ENCODE measurements at places on chromosomes 3 and 15. TPM values are rescaled to one million over a fixed set of nuclear protein-coding genes. Genes with fewer than 3 reads are reported as not detected.

The SCG3 gene
- not detected for total RNA-seq

The ZNF662 gene
- 0.12 TPM for total RNA-seq

The ZKSCAN7 gene
- 1.7 TPM for total RNA-seq

GRCh38 chr3:181726351-181727330 lies 14.9 kb downstream of the SOX2 start:
- H3K27ac ChIP-seq, result no peak overlapping the region
- H3K36me3 ChIP-seq, result no peaks in the 10 kb centered on the region
- no peaks in the 10 kb centered on the region for H3K4me1 ChIP-seq
- no peak for DNase-seq

GRCh38 chr3:118146658-118147375 lies 887.8 kb downstream of the IGSF11 start:
- no peak overlapping the region for H3K4me3 ChIP-seq
- H3K4me1 ChIP-seq, result no peaks in the 10 kb centered on the region
- H3K27ac ChIP-seq, result no peak overlapping the region
- H3K27me3 ChIP-seq, result no peaks in the 10 kb centered on the region
- no peaks in the 10 kb centered on the region for H3K36me3 ChIP-seq

DNA sequence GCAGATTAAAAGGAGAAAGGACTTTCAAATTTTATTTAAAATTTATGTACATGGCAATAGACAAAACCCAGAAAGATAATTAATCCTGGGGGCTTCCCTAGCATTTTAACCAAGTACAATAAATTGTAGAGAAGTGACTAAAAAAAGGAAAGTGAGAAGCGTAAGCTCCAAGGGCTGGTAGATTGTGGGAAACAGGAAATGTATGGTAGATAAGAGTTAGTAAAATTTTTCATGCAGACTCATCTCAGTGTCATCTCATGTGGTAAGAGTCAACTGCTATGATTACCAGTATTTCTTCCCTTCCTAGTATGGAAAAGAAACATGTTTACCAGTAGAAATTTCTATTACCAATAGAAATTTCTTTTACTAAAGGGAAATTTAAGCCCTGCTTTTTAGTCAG lies 464.3 kb upstream of the AGTR1 start:
- DNase-seq, result no peak
- H3K4me3 ChIP-seq, result no peak overlapping the region
- no peaks in the 10 kb centered on the region for H3K27me3 ChIP-seq
- no peaks in the 10 kb centered on the region for H3K36me3 ChIP-seq
- H3K27ac ChIP-seq, result no peak overlapping the region

DNA sequence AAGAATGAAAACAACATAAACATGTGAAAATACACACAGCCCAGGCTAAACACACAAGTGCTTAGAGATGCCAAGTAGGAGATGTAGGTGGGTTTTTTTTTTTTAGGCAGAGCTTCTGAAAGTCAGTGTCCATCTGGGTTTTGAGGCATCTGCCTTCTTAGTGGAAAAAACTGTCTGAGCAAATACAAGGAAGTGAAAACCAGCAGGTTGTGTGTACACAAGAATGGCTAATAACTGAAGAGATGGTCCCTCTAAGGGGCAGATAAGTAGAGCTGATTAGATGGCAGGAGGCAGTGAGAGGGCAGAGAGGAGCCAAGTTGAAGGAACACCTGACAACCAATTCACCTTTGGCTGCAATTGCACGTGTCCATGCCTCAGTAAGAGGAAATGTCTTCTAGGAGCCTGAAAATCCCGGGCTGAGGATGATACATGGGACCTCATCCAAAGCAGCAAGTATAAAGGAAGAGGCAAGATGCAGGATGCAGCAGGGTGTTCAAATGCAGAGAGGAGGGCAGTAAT lies 34.9 kb downstream of the CYP19A1 start:
- H3K27me3 ChIP-seq, result no peaks in the 10 kb centered on the region
- no peaks in the 10 kb centered on the region for H3K4me1 ChIP-seq
- H3K36me3 ChIP-seq, result no peaks in the 10 kb centered on the region
- no peak for DNase-seq

GRCh38 chr3:50003216-50003615 lies 63.3 kb downstream of the RBM6 start:
- peaks cover 46% of the 10 kb centered on the region for H3K36me3 ChIP-seq
- H3K4me1 ChIP-seq, result no peaks in the 10 kb centered on the region
- H3K27ac ChIP-seq, result no peak overlapping the region
- no peak for DNase-seq
- H3K4me3 ChIP-seq, result no peak overlapping the region

DNA sequence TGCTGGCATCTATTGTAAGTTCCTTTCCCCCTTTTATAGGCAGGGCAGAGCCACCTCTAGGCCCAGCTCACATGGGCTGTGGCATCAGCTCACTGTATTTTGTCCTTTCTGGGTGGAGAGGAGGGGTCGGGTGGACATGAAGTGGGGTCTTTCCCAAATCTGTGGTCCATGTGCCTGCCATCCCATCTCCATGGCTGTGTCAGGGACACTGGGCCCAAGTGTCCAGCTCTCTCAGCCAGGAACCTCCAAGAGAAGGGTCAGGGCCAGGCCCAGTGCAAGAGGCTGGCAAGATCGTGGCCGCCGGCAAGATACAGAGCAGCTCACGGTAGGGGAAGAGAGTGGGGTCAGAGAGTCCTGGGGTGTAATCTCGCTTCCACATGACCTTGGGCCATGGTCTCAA lies 85.3 kb downstream of the PCSK6 start:
- no peaks in the 10 kb centered on the region for H3K27me3 ChIP-seq
- no peak for DNase-seq
- H3K36me3 ChIP-seq, result no peaks in the 10 kb centered on the region
- H3K4me3 ChIP-seq, result no peak overlapping the region
- no peak overlapping the region for H3K27ac ChIP-seq
- no peaks in the 10 kb centered on the region for H3K4me1 ChIP-seq

DNA sequence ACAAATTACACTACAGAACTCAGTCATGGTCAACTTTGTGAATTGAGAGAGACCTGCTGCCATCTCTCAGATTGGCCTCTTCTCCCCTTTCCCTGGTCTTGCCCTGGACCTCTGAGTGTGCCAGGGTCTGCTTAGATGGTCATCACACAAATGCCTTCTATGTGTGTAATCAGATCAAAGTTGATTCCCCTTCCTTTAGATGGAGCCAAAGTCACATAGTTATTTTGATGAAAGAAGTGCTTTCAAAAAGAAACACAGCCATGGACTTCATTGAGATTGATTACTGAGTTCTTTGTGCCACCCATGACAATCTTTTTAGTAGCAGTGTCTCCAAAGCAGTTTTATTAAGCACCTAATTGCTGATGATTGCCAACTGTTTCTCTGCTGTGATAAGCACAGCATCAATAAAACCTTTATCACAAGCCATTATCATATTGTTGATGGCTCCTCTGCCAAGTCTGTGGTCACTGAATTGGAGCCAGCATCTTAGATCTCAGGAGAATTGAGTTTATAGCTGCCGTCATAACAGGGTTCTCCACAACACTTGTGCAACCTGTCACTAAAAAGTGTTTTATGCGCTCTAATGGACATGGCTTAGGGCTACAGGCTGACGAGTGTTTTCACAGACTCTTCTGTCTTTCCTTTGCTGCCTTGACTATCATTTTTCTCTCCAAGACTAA lies 149.7 kb upstream of the NUDT16 start:
- H3K27me3 ChIP-seq, result no peaks in the 10 kb centered on the region
- no peak overlapping the region for H3K27ac ChIP-seq
- H3K4me1 ChIP-seq, result no peaks in the 10 kb centered on the region
- H3K4me3 ChIP-seq, result no peak overlapping the region
- H3K36me3 ChIP-seq, result no peaks in the 10 kb centered on the region
- DNase-seq, result no peak

DNA sequence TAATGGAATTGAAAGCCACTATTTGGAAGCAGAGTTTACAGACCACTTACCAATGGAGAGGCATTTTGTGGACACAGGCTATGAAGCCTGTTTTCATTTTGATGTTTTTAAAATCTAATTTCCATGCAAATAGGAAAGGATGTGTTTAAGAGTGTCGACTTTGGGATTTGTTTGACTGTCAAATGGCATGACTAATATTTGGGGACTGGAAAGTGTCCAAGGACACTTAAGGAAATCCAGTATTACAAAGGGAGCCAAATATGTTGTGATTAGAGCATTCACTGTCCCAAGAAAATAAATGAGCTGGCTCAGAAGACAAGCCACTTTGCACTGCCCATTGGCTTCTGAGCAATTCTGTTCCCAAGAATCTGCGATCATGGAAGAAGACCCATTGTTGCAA lies 34.0 kb upstream of the SLC6A11 start:
- no peaks in the 10 kb centered on the region for H3K27me3 ChIP-seq
- no peak overlapping the region for H3K4me3 ChIP-seq
- no peaks in the 10 kb centered on the region for H3K36me3 ChIP-seq
- DNase-seq, result no peak
- no peaks in the 10 kb centered on the region for H3K4me1 ChIP-seq
- no peak overlapping the region for H3K27ac ChIP-seq

GRCh38 chr3:157523814-157524213 lies 20.6 kb upstream of the VEPH1 start:
- H3K27me3 ChIP-seq, result no peaks in the 10 kb centered on the region
- H3K4me1 ChIP-seq, result no peaks in the 10 kb centered on the region
- no peak overlapping the region for H3K4me3 ChIP-seq
- DNase-seq, result no peak
- H3K36me3 ChIP-seq, result no peaks in the 10 kb centered on the region
- H3K27ac ChIP-seq, result no peak overlapping the region

- no peaks in the 10 kb centered on the region for H3K36me3 ChIP-seq
- no peak for DNase-seq
- H3K4me3 ChIP-seq, result no peak overlapping the region
- H3K27me3 ChIP-seq, result no peaks in the 10 kb centered on the region
- no peaks in the 10 kb centered on the region for H3K4me1 ChIP-seq
Measured at GRCh38 chr3:67031986-67032385, 33.9 kb downstream of the KBTBD8 start.

DNA sequence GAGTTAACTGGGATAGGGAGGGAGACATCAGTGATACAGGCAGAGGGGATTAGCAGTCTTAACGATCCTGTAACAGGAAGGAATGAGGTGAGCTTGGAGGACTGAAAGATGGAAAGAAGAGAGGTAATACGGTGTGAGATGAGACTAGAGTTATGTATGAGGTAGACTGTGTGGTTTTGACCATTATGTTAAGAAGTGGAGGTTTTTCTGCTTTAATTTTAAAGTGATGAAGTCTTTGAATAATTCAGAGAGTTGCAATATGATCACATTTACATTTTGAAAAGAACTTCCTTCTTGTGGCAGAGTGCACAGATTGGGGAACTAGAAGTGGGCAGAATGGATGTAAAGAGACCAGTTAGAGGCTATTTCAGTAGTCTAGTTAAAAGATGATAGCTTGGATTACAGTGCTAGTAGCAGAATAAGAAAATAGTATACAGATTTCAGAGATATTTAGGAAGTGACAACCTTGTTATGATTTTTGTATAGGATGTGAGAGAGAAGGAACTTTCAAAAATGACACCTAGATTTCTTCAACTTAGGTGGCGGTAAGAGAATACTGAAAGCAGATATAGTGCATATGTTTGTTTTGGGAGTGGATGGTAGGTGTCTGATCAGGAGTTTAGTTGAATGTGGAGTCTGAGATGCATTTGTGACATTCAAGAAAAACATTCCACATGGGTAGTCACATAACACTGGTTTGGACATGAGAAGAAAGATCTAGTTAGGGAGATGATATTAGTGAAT lies 40.5 kb downstream of the STT3B start:
- no peak overlapping the region for H3K27ac ChIP-seq
- H3K36me3 ChIP-seq, result no peaks in the 10 kb centered on the region
- DNase-seq, result no peak
- H3K27me3 ChIP-seq, result no peaks in the 10 kb centered on the region
- H3K4me1 ChIP-seq, result peaks cover 28% of the 10 kb centered on the region
- no peak overlapping the region for H3K4me3 ChIP-seq

GRCh38 chr3:190972840-190973270 lies 110.4 kb upstream of the GMNC start:
- no peak overlapping the region for H3K4me3 ChIP-seq
- no peak overlapping the region for H3K27ac ChIP-seq
- H3K4me1 ChIP-seq, result no peaks in the 10 kb centered on the region
- no peaks in the 10 kb centered on the region for H3K36me3 ChIP-seq

- no peak overlapping the region for H3K4me3 ChIP-seq
- H3K27me3 ChIP-seq, result no peaks in the 10 kb centered on the region
- no peak overlapping the region for H3K27ac ChIP-seq
- no peak for DNase-seq
- no peaks in the 10 kb centered on the region for H3K4me1 ChIP-seq
- H3K36me3 ChIP-seq, result no peaks in the 10 kb centered on the region
Measured at GRCh38 chr3:64306745-64307144, 81.5 kb upstream of the PRICKLE2 start.

DNA sequence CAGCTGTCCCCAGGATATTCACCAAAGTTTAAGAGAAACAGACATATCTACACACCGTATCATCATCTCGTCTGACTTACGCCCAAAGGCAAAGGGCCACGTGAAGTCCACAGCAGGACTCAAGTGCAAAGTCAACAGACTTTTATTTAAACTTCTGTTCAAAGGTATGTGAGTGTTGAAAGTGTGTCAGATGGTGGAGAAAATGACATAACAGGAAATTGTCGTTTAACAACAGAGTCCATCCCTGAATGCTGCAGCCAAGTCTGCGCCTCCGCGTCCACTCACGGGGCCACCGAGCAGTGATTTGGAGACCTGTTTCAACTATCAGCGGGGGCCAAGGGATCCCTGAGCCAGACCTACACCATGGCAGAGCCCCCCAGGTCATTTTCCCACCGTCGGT lies 165.6 kb downstream of the XXYLT1 start:
- DNase-seq, result no peak
- H3K27me3 ChIP-seq, result no peaks in the 10 kb centered on the region
- no peak overlapping the region for H3K27ac ChIP-seq
- H3K4me3 ChIP-seq, result no peak overlapping the region
- no peaks in the 10 kb centered on the region for H3K4me1 ChIP-seq
- H3K36me3 ChIP-seq, result no peaks in the 10 kb centered on the region

DNA sequence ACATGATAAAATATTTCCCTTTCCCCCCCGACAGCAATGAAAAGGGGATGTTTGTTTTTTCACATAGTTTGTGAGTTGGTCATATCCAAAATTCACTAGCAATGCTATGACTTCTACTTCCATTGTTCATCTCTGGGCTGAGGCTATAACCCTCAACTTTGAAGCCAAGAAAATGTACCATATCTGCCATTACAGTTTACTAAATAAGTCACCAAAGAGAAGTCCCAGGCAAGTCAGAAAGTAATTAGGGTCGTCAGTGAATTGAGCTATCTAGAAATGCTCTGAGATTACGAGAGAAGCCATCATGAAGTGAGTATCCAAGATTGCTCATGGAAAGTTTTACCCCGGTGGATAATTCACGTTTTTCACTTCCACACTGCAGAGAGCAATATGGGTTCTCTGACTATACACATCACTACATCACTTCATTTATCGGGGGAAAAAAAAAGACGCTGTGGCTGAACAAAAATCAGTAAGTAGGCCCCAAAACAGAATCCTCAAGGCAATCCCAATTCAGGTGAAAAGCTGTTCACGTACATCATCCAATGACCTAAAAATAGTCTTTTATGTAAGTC lies 1.4 kb downstream of the PEAK1 start:
- H3K4me3 ChIP-seq, result peak overlapping the region; percentile 63
- H3K27ac ChIP-seq, result no peak overlapping the region
- DNase-seq, result no peak
- no peaks in the 10 kb centered on the region for H3K36me3 ChIP-seq
- H3K27me3 ChIP-seq, result no peaks in the 10 kb centered on the region

- H3K27me3 ChIP-seq, result no peaks in the 10 kb centered on the region
- H3K36me3 ChIP-seq, result no peaks in the 10 kb centered on the region
- no peak overlapping the region for H3K4me3 ChIP-seq
- no peaks in the 10 kb centered on the region for H3K4me1 ChIP-seq
- H3K27ac ChIP-seq, result no peak overlapping the region
Measured at GRCh38 chr3:129539206-129539605, 3.8 kb upstream of the H1-8 start.

GRCh38 chr3:27878014-27878383 lies 155.9 kb upstream of the EOMES start:
- H3K27ac ChIP-seq, result no peak overlapping the region
- H3K27me3 ChIP-seq, result no peaks in the 10 kb centered on the region
- H3K4me1 ChIP-seq, result peaks cover 28% of the 10 kb centered on the region
- no peaks in the 10 kb centered on the region for H3K36me3 ChIP-seq
- H3K4me3 ChIP-seq, result no peak overlapping the region

Data from naive thymus-derived CD4-positive, alpha-beta T cell (primary cell).